Activated CD4-positive, CD25-positive, alpha-beta regulatory T cell treated with anti-CD3 and anti-CD28 coated beads, Interleukin-2, amount 50 U/mL, for 16 hours (primary cell): ENCODE measurements at places on chromosomes 16 and 17.

GRCh38 chr16:50814541-50814940, 72.7 kb downstream of the CYLD start:
- no peak for DNase-seq

- DNase-seq: peak; percentile 36
Observed at GRCh38 chr17:42744283-42744805, 496 bp downstream of the EZH1 start.

DNA sequence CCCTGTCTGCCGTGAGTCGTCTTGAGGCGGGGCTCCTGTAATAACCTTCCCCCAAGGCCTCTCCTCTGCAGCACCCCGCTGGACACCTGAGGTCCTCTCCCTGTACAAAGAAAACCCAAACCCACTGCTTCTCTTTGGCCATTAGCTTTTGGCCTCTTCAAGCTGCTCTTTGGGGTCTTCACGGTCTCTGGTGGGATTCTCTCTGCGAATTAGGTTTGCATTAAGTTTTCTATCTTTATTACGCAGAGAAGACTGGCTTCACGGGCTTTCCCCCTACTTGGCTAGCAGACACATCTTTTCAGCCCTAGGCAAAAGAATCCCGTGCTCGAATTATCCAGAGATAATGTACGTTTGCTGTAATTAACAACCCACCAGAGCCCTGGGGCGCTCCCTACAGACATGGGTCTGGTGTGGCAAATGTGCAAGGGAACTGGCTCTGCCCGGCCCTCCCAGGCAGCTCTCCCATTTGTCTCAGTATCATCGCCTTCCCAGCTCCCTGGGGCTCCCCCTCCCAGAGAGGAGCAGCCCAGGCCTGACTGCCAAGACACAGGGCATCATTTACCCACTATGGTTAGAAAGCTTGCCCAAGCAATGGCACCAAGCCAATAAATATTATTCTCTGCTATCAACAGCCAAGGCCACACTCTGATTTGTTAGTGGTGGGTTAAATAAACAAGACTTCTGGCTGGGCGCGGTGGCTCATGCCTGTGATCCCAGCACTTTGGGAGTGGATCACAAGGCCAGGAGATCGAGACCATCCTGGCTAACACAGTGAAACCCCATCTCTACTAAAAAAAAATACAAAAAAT, 24.7 kb upstream of the KLHDC4 start:
- no peak for DNase-seq

DNA sequence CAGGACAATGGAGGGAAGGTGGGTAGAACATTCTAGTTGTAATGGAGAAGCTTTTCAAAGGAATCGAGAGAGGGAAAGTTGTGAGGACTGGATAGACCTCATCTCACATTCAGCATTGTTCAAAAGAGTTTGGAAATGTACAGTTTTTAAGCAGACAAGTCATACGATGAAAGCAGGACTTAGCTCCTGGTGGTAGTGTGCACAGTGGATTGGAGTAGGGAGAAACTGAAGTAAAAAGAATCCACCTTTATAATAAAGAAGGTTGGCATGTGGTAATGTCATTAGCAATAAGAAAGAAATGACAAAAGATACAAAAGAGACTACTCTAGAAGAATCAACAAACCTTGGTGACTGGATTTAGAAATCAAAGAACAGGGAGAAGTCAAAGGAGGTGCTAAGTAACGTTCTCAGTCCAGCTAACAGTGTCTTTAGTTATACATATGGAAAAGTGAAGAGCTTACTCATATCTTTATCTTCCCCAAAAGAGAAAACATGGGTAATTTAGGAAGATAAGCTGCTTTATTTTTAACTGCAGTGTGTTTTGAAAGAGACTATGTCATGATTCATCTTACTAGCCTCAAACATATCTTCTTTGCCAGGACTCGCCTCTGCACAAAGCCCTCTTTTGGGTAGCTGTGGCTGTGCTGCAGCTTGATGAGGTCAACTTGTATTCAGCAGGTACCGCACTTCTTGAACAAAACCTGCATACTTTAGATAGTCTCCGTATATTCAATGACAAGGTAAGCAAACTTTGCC, 18.7 kb upstream of the EVI2A start:
- DNase-seq: no peak

DNA sequence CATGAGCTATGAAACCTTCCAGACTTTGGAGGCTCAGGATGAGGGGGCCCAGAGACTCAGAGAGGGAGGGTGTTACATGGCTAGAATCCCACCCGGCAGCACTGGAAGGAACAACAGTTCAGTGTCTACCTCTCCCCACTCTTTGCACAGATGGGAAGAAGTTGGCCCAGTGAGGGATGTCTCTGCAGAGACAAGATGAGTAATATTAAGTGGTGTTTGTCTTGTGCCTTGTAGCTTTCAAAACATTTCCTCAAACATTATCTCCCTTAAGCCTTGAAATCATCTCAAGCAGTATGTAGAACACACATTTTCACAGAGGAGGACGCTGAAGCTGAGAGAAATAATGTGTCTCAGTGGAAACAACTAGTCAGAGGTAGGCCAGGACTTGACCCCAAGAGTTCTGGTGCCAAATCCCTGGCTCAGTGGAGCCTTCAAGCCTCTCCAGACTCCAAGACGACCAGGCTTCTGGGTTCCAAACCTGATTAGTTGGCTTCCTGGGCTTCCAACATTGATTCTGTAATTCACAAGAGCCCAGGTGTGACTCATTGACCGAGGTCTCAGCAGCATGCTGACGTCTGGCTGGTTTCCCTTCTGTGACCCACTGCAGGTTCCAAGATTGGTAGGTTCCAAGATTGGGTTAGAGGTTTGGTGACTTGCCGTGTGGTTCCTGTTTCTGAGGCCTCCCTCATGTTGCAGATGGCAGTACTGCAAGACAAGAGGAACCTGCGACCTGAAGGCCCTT, 7.4 kb downstream of the RNF112 start:
- DNase-seq: no peak

DNA sequence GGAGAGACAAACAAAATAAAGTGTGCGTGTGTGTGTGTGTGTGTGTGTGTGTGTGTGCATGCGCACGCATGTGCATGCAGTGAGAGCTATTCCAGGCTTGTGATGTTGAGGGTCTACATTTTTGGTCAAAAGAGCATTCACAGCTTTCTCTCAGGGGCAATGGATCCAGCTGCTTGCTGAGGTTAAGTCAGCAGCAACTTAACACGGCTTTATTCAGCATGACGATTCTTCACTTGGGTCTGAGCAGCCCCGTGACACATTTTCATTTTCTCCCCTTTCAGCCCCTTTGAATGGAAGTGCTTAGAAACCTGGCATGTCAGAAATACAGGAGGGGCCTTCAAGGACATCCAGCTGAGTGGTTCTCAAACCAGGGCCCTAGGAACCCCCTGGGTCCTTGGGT, 66.4 kb upstream of the MED9 start:
- DNase-seq: no peak

DNA sequence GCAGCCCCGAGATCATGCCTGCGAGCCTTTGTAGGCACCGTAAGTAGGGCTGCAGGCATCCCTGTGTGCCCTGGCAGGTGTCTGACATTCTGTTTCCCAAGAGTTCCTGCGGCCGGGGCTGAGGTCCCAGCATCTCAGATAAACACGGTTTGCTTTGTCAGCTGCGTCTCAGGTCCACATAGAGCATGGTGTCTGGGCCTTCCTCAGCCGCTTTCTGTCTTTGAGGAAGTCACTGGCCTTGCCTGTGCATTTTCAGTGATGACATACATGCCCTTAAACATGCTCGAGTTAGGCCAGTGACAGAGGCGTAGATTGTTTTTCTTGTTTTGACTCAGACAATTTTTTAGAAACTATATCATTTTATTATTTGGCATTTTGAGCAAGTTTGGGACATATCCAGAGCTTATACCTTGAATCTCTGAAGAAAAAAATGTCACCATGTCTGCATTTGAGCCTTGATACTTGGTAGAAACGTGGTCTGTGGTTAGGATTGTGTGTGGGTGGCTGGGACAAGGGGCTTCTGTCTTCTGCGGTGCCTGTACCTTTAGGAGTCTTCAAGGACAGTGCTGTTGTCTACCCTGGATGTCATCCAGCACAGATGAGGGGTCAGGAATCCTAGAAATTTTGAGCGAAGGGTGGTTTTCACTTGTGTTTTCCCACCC, 105.8 kb downstream of the SNX29 start:
- DNase-seq: no peak
